ENCODE measurements at places on chromosomes 13 and 19. TPM values are rescaled to one million over a fixed set of nuclear protein-coding genes. Genes with fewer than 3 reads are reported as not detected.

Gene FCGBP
- 8.2 TPM for polyA plus RNA-seq

Gene CLDN10
- 112 TPM for polyA plus RNA-seq

DNA sequence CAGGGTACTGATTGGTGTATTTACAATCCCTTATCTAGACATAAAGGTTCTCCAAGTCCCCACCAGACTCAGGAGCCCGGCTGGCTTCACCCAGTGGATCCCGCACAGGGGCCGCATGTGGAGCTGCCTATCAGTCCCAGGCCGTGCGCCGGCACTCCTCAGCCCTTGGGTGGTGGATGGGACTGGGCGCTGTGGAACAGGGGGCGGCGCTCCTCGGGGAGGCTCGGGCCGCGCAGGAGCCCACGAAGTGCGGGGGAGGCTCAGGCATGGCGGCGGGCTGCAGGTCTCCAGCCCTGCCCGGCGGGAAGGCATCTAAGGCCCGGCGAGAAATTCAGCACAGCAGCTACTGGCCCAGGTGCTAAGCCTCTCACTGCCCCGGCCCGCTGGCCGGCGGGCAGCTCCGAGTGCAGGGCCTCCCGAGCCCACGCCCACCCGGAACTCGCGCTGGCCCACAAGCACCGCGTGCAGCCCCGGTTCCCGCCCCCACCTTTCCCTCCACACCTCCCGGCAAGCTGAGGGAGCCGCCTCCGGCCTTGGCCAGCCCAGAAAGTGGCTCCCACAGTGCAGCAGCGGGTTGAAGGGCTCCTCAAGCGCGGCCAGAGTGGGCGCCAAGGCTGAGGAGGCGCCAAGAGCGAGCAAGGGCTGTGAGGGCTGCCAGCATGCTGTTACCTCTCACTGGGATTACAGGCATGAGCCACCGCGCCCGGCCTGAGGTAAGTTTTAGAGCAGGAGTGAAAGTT, 60.0 kb upstream of the SCEL start:
- no peak for DNase-seq

DNA sequence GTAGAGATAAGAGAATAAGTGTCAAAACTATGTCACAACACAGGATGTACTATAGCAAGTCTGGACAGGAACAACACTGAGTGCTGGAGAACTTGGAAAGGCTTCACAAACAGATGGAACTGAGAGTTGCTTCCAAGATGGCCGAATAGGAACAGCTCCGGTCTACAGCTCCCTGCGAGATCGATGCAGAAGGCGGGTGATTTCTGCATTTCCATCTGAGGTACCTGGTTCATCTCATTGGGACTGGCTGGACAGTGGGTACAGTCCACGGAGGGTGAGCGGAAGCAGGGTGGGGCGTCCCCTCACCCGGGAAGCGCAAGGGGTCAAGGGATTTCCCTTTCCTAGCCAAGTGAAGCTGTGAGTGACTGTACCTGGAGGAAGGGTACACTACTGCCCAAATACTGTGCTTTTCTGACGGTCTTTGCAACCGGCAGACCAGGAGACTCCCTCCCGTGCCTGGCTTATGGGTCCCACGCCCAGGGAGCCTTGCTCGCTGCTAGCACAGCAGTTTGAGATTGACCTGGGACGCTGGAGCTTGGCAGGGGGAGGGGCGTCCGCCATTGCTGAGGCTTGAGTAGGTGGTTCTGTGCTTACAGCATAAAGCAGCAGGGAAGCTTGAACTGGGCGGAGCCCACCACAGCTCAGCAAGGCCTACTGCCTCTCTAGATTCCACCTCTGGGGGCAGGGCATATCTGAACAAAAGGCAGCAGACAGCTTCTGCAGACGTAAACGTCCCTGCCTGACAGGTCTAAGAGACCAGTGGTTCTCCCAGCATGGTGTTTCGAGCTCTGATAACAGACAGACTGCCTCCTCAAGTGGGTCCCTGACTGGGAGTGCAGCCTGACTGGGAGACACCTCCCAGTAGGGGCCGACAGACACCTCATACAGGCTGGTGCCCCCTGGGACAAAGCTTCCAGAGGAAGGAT, 46.0 kb downstream of the USP12 start:
- DNase-seq = no peak

DNA sequence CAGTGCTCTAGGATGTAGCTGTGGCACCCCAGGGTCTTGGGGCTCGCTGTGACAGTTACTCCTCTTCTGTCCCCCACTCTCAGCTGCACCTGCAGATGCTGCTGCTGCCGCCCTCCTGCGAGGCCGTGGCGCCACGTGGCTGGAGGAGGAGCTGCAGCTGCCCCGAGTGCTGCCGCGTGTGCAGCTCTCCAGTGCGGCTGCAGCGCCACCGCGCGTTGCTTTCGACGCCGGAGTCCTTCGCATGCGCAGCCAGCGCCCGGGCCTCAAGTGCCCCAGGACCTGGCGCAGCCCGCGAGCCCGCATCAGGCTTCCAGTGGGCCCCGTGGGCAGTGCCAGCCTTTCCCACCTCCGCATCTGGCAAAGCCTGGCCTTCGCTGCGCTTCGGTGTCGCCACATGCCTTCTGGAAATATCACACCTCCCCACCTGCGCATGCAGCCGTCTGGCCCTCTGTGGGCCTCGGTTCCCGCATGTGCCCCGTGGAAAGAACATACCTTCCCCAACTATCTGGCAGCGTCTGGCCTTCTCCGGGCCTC, 692 bp upstream of the ZNF580 start:
- no peak for DNase-seq

GRCh38 chr13:110616103-110617101, 1.1 kb downstream of the NAXD start:
- DNase-seq = no peak

DNA sequence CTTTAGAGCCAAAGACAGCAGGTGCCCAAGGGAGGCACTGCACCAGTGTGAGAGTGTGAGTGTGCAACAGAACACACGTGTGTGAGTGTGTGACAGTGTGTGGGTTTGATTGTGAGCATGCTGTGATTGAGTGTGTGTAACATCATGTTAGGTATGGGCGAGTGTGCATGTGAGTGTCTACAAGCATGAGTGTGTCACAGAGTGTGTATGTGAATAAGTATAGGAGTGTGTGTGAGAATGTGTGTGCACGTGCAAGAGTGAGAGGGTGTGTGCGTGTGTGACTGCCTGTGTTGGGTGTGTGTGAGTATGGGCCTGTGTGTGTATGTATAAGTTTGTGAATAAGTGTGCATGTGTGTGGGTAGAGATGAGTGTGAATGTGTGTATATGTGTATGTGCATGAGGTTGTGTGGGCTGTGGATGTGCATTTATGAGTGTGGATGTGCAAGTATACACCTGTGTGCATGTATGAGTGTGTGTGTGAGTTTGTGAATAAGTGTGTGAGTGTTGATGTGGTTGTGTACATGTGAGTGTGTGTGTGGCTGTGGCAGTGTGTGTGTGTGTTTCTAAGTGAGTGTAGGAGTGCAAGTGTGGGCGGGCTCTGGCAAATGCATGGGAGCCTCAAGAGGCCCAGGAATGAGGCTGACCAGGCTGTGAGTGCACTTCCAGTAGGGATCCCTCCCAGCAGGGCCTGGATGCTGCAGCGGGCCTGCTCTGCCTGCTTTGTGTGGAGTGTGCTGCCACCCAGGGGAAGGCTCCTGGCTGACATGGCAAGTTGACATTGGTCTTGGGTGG, 198.4 kb downstream of the COL4A1 start:
- peak; percentile 50 for DNase-seq

DNA sequence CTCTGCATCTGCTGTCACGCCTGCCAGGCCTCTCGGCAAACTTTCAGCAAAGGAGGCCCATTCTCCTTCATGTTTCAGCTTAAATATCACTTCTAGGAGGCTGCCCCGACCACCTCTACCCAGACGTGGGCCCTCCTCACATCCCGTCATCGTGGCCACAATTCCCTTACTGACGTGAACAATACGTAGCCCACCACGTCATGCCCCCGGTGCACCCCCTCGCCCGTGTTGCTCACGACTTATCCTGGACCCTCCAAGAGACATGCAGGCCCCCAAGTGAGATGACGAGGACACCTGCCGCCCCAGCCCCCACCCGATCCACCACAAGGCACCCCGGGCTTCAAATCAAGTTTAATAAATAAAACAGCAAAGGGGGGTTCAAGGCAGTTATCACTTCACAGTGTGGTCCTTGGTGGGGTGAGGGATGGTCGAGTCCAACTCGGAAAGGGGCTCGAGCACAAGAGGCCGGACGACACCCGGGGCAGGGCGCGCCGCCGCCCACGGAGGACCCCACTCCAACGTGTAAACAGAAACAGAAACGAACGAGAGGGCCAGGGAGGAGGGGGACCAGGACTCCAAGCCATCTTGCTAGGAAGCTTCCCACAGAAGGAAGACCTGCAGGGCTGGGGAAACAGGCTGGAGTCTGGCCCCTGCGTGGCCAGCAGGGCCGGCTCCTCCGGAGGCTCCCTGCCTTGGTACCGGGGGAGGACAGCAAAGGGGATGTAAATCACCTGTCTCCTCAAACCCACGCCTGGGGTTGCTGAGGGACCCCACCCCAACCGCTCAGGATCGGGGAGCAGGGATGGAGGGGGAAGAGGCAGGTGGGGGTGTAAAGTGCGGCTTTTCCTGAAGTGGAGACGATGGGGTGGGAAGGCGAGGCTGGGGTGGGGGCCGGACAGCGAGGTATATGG, 14.3 kb upstream of the PLPP2 start:
- no peak for DNase-seq
